SJCRH30 (cell line): ENCODE measurements at places on chromosomes 13 and 19. TPM values are rescaled to one million over a fixed set of nuclear protein-coding genes. Genes with fewer than 3 reads are reported as not detected.

- no peak overlapping the region for H3K4me3 ChIP-seq
- H3K27me3 ChIP-seq = no peaks in the 10 kb centered on the region
- DNase-seq = no peak
- no peak overlapping the region for H3K27ac ChIP-seq
- H3K36me3 ChIP-seq = no peaks in the 10 kb centered on the region
These were observed 8.6 kb upstream of the ZNF283 start for GRCh38 chr19:43818500-43818899.

Gene GGACT
- 0.97 and 1.2 TPM in 2 replicates for total RNA-seq

Gene OR10H3
- not detected in 2 replicates for total RNA-seq

Gene ZNF829
- 7.0 and 9.5 TPM in 2 replicates for total RNA-seq

Gene CCDC194
- total RNA-seq = not detected in 2 replicates
